Ecto neural progenitor cell (in vitro differentiated cells): ENCODE measurements at places on chromosomes 5 and 9.
A peak's percentile ranks its signal among the peaks of the same experiment; 100 is the strongest.

DNA sequence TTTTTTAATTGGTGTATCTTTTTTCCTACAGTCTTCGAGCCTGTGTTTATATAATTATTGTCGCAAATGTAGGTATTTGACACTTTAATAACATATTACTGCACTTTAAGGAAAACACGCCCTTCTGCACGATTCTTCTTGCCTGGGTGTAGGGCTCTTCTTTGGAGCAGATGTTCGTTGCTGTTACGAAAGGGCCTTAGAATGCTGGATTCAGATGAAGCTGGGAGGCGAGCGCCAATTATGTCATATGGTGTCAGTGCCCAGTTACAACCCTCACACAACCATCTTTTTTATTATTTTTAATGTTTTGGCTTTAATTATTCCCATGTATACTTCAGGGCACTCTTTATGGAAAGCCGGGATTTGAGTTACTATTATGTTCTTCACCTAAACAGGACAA lies 553.0 kb downstream of the EBF1 start:
- DNase-seq, result no peak

- no peak for DNase-seq
Observed at GRCh38 chr5:4374866-4375265, 765.3 kb upstream of the ADAMTS16 start.

DNA sequence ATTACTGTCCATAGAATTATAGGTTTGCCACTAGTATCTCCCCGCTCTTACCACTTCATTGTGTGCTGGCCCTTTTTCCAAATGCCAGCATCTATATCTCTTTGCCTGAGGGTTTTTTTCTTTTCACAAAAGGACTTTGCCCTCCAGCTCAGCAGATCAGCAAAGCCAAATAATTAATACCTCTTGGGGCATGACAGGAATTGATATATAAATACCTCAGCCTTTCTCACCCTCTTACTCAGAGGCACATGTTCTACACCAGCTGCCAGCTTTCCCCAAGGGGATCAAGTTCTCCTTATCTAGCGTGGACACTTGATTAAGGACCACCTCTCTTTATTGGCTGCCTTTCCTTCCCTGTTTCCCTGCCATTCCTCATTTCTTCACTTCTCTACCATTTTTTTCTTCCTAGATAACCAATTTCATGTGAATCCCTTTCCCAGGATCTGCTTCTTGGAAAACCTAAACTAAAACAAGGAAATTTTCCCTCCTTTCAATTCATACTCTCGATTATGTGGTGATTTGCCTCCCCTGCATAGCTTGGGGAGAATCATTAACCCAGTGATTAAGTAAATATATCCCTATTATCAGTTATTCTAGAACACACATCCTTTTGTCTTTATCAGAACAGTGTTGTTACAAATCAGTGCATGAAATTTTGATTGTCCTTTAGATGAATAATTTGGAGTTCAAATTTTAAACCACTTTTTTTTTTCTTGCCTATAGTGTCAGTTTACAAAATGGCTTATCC lies 6.9 kb upstream of the NUDT12 start:
- no peak for DNase-seq

DNA sequence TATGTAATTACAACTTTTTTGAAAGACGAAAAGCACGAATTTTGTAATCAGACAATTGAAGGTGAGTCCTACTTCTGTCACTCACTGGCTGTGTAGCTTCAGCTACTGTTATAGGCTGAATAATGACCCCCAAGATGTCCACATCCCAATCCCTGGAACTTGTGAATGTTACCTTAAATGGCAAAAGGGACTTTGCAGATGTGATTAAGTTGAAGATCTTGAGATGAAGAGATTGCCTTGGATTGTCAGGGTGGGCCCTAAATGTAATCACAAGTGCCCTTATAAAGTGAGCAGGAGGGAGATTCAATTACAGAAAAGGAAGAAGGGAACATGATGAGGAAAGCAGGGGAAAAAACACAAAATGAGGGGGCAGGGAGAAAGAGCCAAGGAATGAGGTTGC lies 326.2 kb upstream of the MSX2 start:
- no peak for DNase-seq

DNA sequence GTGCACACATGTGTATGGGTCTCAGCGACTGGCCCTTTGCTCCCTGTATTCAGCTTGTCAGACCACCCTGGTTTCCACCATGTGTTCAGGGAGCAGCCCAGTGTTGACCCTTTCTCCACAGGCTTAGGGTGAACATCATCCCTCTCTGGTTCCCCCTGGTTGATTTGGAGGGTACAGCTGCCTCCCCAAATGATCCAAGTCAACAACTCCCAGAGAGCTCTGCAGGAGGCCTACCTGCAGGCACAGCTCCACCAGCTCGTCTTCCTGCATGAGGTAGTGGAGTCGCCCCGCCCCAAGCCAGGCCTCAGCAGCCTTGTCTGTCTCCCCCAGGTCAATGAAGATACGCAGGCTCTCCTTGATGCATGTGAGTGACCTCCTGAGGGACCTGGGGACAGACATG lies 50.5 kb downstream of the SH3TC2 start:
- DNase-seq, result no peak

GRCh38 chr5:152527358-152528052 lies 122.4 kb upstream of the NMUR2 start:
- no peak for DNase-seq

- no peak for DNase-seq
Observed at GRCh38 chr5:128395073-128395472, 143.0 kb downstream of the FBN2 start.

DNA sequence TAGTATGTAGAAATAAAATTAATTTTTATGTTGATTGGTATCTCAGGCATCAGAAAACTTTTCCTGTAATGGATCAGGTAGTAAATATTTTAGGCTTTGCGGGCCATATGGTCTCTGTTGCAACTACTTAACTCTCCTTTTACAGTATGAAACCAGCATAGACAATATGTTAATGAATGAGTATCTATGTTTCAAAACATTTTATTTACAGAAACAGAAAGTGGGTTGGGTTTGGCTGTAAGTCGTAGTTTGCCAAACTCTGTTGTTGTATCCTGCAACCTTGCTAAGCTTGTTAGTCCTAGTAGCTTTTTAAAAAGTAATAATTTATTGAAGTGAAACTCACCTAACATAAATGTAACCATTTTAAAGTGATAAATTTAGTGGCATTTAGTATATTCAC lies 132.1 kb downstream of the NR3C1 start:
- DNase-seq, result no peak

DNA sequence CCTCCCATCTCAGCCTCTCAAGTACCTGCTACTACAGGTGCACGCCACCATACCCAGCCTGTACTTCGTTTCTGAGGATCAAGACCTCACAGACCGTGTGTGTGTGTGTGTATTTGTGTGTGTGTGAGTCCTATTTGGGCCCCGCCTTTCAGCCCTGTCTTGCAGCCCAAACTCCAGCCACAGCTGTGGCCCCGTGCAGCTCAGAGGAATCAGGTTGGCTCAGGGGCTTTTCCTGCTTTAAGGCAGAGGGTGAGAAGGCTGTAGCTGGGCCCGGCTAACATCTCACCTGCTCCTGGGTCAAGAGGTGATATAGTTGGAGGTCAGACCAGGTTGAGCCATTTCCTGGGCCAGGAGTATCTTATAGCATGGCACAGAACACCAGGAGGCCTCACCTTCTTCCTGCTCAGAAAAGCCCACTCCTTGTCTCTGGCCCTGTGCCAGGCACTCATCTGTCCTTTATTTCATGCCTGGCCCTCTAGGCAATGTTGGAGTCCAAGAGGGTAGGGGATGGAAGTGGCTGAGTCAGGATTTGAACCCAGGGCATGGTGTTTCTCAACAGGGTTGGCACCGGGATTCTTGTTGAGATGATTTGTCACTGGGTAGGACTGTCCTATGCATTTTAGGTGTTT lies 1.6 kb upstream of the PHYKPL start:
- no peak for DNase-seq

GRCh38 chr5:63228154-63228553 lies 649.5 kb downstream of the LRRC70 start:
- DNase-seq, result no peak

DNA sequence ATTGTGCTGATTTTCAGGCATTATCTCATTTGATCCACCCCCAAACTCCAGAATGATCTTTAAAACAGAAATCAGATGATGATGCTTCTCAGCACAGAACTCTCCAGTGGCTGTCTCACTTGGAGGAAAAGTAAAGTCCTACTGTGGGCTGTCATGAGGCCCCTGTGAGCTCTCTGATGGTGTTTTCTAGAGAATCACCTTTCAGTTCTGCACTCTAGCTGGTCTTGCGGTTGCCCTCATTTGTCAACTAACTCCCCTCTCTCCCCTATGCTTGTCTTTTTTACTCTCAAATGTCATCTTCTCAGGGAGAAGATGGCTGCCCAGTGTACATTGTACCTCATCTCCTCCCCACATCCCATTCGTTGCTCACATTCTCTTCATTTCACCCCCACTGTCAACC lies 295.8 kb downstream of the MLLT3 start:
- no peak for DNase-seq

DNA sequence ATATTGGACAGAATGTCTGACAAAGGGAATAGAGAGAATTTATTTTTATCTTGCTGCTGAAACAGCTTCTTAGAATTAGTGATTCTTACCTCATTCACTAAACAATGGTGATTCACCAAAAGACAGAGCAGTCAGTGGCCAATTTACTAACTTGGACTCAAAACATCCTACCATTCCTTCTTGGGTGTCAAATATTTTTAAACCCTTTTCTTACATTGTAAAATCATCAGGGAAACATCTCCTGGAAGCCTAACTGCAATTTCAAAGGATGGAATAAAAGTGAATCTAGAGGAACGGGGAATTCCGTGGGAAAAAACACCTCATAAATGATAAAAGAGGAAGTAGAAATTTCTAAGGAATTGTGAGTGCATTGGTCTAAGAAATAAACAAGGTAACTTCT lies 97.7 kb downstream of the LHFPL2 start:
- no peak for DNase-seq

DNA sequence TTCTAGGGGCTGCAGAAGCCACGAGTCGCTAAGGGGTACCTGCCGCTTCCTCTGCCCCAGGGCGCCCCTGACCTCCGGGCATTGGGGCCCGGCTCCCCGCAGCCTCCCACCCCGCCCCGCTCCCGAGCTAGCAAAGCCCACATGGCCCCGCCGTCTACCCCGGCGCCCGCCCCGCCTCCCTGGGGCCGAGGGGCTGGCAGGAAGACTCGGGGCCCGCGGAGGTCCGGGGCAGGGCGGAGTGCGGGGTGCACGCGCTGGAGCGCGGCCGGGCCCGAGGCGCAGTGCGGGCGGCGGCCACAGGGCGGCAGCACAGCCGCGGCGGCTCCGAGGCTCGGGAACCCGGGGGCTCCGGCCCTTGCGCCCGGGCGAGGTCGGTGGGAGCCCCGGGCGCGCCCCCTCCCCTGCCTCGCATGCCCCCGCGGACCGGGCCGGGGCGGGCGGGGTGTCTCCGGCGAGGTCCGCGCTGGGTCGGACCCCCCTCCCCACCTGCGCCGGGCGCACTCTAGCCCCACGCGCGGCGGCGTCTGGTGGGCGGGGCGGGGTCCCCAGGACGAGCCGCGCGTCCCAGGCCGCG lies 6.7 kb downstream of the NRARP start:
- peak; percentile 82 for DNase-seq

GRCh38 chr5:86837610-86838009 lies 219.9 kb downstream of the COX7C start:
- DNase-seq, result no peak

- no peak for DNase-seq
Observed at GRCh38 chr5:886036-886435, 6.6 kb downstream of the BRD9 start.

GRCh38 chr9:133741716-133742115 lies 3.6 kb upstream of the SARDH start:
- DNase-seq, result no peak

DNA sequence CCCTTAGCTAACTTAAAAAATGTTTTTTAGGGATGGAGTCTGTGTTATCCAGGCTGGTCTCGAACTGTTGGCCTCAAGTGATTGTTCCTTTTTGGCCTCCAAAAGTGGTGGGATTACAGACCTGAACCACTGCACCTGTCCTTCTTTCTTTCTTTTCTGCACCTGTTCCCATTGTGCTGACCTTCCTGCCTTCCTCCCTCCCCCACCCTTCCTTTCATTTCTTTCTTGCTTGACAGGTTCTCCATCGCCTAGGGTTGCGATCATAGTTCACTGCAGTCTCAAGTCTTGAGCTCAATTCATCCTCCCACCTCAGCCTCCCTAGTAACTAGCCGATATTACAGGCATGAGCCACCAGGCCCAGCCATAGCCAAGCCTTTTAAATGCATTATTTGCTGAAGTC lies 20.6 kb downstream of the JMY start:
- DNase-seq, result no peak

- DNase-seq, result peak; percentile 49
Observed at GRCh38 chr9:128396970-128397613, 23.6 kb upstream of the CERCAM start.

- DNase-seq, result no peak
Observed at GRCh38 chr9:128115187-128116103, 12.1 kb downstream of the PTGES2 start.

- no peak for DNase-seq
Observed at GRCh38 chr5:43702815-43703214, 99.8 kb downstream of the NNT start.

GRCh38 chr5:140216478-140217074 lies 41.6 kb downstream of the CYSTM1 start:
- no peak for DNase-seq

GRCh38 chr5:80346055-80346454 lies 26.3 kb downstream of the SPZ1 start:
- no peak for DNase-seq

DNA sequence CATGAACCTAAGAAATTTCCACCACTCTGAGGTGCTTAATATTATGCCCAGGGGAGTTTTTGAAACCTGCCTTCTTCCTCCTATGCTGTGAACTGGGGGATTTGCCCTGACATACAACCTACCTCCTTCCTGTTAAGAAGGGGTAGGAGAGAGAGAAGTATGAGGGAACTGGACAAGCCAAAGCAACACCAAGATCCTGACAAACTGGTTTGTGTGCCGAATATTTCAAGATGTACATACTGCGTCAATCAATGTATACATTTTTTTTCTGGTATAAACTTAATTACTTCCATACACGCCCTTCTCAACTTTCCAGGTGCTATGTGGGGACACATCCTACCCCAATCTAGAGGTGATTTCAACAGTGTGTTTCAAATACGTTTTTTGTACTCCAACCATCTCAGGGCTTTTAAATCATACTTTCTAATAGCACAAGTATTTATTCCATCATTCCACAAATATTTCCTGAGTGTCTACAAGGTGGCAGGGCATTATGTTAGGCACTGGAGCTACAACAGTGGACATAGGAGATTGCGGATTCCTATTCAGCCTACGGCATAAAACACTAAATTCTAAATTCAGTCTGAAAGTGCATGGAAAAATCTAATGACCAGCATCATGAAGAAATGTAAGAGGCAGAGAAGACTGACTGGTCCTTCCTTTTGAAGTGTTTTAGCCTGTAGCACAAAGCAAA lies 70.1 kb upstream of the IFNK start:
- DNase-seq, result no peak

DNA sequence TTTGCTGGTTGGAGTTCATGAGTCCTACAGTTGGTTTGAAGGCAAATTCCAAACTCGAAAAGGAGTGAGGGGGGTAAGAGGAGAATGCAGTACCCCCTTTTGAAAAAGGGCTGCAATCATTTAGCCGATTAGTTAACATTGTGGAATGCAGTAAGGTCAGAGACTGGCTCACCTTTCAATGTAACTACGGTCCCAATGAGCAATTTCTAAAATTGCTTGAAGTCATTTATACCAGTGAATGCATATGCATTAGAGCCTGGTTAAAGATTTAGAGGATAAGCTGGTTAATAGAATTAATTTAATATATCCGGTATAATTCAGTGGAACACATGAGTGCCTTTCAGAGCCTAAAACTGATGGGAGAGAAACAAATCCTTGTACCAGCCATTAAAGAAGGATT lies 172.6 kb upstream of the PAPPA start:
- DNase-seq, result no peak

GRCh38 chr5:132263548-132264261 lies 6.2 kb downstream of the PDLIM4 start:
- DNase-seq, result peak; percentile 38
